Caco-2 (cell line): ENCODE measurements at places on chromosomes 16 and 17.

DNA sequence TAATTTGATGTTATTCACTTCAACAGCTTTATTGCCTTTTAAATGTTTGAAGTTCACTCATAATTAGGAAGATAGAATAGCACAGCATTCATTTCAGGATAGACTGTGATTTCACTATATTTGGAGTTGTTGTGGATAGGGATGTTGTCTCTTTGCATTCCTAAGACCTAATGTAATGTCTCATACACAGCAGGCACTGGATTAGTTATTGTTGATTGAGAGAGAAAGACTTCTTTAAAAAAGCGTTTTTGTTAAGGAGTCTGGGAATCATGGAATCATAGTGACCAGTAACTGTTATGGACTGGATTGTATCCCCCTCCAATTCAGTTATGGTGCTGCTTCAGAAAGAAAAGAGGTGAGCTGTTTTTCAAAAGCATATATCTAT lies 122.0 kb downstream of the USP22 start:
- H3K4me3 ChIP-seq, result no peak overlapping the region
- H3K27me3 ChIP-seq, result no peaks in the 10 kb centered on the region
- no peaks in the 10 kb centered on the region for H3K36me3 ChIP-seq
- H3K27ac ChIP-seq, result no peak overlapping the region
- H3K4me1 ChIP-seq, result no peaks in the 10 kb centered on the region
- no peak for DNase-seq

DNA sequence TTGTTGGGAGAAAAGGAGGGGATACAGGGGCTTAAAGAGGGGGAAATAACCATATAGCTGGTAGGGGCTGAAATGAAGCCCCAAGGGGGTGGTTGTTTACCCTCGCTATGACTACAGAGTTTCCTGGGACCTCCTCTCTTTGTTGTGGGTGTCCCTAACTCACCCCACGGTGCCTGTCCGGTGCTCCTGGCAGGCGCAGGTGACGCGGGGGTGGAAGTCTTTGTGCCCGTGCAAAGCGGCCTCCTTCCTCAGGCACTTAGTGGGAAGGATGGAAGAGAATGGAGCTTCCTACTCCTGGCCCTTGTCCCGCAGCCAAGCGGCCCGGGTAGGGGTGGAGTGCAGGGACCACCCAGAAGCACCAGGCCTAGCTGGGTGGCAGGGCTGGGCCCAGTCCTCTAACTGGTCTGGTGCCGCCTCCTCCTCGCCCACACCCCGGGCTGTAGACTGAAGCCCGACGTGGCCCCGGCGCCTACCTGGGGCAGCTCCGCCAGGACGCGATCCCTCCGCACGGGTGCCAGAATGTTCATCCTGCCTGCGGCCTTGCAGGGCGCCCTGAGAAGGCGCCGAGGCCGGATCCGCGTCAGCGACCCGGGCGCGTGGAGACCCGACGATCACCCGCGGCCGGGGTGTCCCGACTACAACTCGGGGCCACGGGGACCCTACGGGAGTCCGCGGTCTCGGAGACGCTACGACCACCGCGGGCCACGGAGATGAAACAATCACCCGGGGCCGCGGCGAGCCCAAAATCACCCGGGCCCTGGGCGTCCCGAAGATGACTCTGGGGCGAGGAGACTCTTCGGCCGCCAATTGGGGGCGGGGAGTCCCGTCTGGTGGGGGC lies 709 bp downstream of the RAB34 start:
- H3K36me3 ChIP-seq, result peaks cover 3% of the 10 kb centered on the region; the same call in 1 of the 2 replicates
- H3K4me3 ChIP-seq, result no peak overlapping the region
- no peak overlapping the region for H3K27ac ChIP-seq
- no peak for DNase-seq

DNA sequence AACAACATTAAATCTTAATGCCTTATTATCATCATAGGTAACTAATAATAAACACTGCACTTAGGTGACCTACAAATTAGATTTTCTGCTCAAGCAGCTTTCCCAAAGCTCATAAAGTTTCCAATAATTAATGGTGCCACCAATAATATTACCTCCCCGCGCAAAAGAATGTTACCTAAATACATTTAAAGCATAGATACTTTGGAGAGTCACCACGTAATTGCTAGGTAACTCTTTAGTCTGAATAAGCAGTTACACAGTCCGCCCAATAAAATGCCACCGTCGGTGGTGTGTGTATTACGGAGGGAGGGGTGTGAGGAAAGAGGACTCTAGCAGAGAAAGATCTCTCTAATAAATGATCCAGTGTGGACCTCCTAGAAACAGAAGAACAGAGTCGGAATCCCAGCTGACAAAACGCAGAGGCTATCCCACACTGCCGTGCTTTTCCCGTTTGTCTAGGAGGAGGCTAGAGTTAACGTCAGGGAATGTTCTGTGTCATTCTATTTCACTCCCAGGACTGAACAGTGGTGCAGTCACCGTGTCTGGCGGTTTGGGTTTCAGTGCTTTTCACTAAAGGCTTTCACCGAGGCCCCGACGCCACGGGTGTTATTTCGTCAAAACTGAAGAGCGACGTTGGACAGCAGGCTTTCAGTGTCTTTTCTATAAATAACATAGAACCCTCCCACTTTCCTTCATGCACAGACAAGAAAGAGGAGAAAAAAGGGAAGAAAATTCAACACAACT lies 630 bp downstream of the RNFT1 start:
- H3K36me3 ChIP-seq, result no peaks in the 10 kb centered on the region
- no peaks in the 10 kb centered on the region for H3K27me3 ChIP-seq
- H3K4me1 ChIP-seq, result peaks cover 11% of the 10 kb centered on the region; the same call in 1 of the 2 replicates
- DNase-seq, result peak; percentile 46
- H3K27ac ChIP-seq, result peak overlapping the region; percentile 80
- peak overlapping the region; percentile 71 for H3K4me3 ChIP-seq

- no peak overlapping the region for H3K27ac ChIP-seq
- no peaks in the 10 kb centered on the region for H3K27me3 ChIP-seq
- H3K36me3 ChIP-seq, result peaks cover 3% of the 10 kb centered on the region
- H3K4me1 ChIP-seq, result 0 out of 2 replicates have a peak, but pooled peaks cover 3% of the 10 kb centered on the region
- DNase-seq, result no peak
- no peak overlapping the region for H3K4me3 ChIP-seq
These were observed 21.4 kb downstream of the BAIAP2 start for GRCh38 chr17:81056312-81056711.

DNA sequence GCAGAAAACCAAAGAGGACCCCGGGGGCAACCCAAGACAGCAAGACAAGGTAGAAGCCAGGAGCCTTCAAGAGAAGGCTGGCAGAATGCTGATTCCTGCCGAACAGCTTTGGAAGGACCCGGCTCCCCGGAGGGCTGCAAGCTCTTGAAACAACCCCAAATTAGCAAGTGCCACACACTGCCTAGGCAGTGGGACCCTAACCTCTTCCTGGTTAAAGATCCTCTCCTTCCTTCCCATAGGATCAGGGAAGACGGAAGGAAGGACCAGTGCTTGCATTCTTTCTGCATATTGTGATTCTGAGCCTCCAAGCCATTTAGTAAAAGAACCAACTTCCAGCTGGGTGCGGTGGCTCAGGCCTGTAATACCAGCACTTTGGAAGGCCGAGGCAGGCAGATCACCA lies 122.0 kb upstream of the AXIN2 start:
- no peak overlapping the region for H3K4me3 ChIP-seq
- no peak for DNase-seq
- no peaks in the 10 kb centered on the region; the same call in 1 of the 2 replicates for H3K36me3 ChIP-seq
- H3K4me1 ChIP-seq, result 0 out of 2 replicates have a peak, but pooled peaks cover 4% of the 10 kb centered on the region
- H3K27me3 ChIP-seq, result no peaks in the 10 kb centered on the region
- H3K27ac ChIP-seq, result no peak overlapping the region

DNA sequence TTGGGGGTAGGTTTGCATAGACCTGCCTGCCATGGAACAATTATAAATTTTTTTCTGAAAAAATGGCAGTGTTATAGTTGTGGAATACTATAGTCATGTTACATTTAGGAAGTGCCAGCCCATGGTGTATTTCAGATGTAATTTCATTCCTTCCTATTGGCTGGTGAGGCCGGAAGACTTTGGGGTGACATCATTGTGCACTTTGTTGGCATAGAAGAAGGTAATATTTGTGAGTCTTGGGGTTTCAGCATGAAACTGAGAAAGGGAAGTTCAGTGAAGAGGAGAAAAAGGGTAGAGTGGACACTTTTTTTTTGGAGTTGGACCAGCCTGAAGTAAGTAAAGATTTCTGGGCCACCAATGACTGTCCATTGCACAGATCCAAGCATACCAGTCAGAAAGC lies 16.0 kb upstream of the HEATR6 start:
- H3K4me3 ChIP-seq, result no peak overlapping the region
- H3K27ac ChIP-seq, result no peak overlapping the region
- no peak for DNase-seq
- H3K27me3 ChIP-seq, result no peaks in the 10 kb centered on the region
- no peaks in the 10 kb centered on the region for H3K36me3 ChIP-seq

- no peaks in the 10 kb centered on the region for H3K36me3 ChIP-seq
- DNase-seq, result peak; percentile 63
- H3K4me3 ChIP-seq, result no peak overlapping the region
These were observed 68.5 kb downstream of the WWP2 start for GRCh38 chr16:69830534-69831211.

GRCh38 chr17:40364906-40365305 lies 369 bp upstream of the GJD3 start:
- no peaks in the 10 kb centered on the region for H3K36me3 ChIP-seq
- no peak for DNase-seq
- H3K27ac ChIP-seq, result no peak overlapping the region
- H3K4me3 ChIP-seq, result no peak overlapping the region
- H3K4me1 ChIP-seq, result peaks cover 5% of the 10 kb centered on the region; the same call in 1 of the 2 replicates

DNA sequence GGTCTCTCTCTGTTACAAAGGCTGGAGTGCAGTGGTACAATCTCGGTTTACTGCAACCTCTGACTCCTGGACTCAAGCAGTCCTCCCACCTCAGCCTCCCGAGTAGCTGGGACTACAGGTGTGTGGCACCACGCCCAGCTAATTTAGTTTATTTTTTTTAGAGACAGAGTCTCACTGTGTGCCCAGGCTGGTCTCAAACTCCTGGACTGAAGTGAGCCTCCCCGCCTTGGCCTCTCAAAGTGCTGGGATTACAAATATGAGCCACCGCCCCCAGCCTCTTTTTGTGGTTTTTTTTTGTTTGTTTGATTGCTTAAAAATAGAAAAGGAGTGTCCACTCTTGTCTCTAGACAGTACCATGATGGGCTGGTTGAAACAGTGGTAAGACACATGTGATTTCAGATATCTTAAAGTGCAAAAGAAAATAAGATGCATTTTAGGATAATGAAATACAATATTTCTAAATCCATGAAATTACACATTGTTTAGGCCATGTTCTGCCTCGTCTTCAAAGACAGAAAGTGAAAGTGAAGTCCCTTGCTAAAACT lies 27.4 kb downstream of the KIAA0513 start:
- no peak overlapping the region for H3K4me3 ChIP-seq
- no peak overlapping the region for H3K27ac ChIP-seq
- DNase-seq, result no peak
- 0 out of 2 replicates have a peak, but pooled peaks cover 4% of the 10 kb centered on the region for H3K4me1 ChIP-seq

DNA sequence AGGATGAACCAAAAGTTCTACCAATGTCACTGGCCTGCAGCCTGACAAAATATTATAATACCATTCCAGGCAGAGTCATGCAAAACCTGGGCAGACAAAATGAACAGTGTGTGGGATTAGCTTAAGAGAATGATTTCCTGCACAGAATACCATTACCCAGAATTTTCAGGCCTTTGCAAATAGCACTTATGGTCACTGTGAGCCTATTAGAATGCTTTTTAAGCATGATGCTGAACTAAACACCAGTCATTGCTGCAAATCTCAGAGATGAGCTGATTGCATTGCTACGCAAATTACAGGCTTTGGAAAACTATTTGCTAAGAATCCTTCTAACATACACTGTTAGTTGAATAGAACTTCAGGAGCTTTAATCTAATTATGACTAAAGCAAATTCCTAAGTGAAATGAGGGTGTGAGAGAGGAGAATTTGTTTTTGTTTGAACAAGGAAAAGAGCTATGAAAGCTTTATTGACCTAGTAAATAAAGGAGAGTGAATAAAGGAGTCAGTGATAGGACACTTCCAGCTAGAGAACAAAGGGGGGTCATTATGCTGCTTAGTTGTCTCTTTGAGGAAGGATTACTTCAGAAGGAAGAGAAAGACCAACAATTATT lies 398.8 kb downstream of the HS3ST3B1 start:
- H3K27me3 ChIP-seq, result no peaks in the 10 kb centered on the region
- no peaks in the 10 kb centered on the region for H3K36me3 ChIP-seq
- H3K4me1 ChIP-seq, result peaks cover 10% of the 10 kb centered on the region; the same call in 1 of the 2 replicates
- no peak overlapping the region for H3K27ac ChIP-seq
- no peak for DNase-seq

GRCh38 chr17:17103160-17103559 lies 60.9 kb downstream of the MPRIP start:
- DNase-seq, result no peak
- H3K36me3 ChIP-seq, result peaks cover 1% of the 10 kb centered on the region; the same call in 1 of the 2 replicates
- H3K4me1 ChIP-seq, result no peaks in the 10 kb centered on the region
- H3K4me3 ChIP-seq, result no peak overlapping the region
- no peak overlapping the region for H3K27ac ChIP-seq
- H3K27me3 ChIP-seq, result no peaks in the 10 kb centered on the region

DNA sequence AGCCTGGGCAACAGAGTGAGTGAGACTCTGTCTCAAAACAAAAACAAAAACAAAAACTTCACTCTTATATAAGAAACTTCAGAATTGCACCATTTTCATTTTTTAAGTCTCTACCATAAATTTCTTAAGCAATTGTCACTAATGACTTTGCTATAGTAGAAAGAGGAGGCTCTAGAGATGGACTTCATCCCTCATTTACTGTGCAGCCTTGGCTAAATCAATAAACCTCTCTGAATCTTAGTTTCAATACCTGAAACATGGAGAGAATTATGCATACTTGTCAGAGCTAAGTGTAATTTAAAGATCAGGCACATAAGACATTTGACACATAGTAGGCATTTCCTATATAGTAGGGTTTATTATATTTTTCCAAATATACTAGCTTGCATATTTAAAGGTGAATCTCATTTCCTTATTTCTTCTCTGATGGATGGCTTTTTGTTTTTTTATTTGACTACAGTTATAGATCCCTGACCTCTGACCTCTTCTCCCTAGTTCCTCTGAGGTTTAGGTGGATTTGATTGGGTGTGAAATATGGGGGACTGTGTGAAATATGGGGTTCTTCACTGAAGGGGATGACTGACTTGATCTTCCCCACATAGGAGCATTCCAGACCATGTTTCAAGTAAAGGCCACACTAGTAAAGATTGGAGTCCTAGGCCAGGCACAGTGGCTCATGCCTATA lies 2.7 kb downstream of the CCL5 start:
- H3K4me1 ChIP-seq, result peaks cover 5% of the 10 kb centered on the region; the same call in 1 of the 2 replicates
- no peaks in the 10 kb centered on the region for H3K27me3 ChIP-seq
- no peak overlapping the region for H3K27ac ChIP-seq
- DNase-seq, result no peak

GRCh38 chr16:74474416-74474815 lies 53.1 kb upstream of the CLEC18B start:
- H3K27ac ChIP-seq, result peak overlapping the region; percentile 49
- no peak overlapping the region for H3K4me3 ChIP-seq
- no peak for DNase-seq
- H3K36me3 ChIP-seq, result peaks cover 7% of the 10 kb centered on the region
- H3K4me1 ChIP-seq, result peaks cover 42% of the 10 kb centered on the region
